ENCODE measurements at places on chromosomes 7 and 10.

DNA sequence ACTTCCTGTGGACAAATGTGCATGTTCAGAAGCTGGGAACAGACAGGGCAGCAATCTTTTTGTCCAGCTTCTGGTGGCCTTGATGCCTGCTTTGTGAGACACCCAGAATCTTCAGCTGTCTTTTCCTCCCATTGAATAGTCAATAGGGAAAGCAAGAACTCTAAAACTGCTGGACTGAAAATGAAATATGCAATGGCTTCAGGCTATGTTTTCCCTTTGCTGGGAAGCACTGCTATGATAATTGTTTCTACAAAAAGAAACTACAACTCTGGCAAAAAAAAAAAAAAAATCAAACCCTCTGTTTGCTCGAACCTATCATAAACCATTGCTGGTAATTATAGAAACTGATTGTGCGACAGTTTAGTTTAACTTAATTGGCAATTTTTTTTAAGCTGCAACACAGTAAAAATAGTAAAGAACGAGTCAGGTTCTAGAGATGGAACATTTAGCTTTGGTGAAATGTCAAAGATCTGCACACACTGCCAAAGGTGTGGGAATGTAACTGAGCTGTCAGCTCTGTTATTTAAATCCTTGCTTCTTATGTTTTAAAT lies 79.1 kb upstream of the NEUROD6 start:
- DNase-seq, result no peak

GRCh38 chr10:88472540-88472939 lies 110.6 kb downstream of the RNLS start:
- DNase-seq, result no peak

GRCh38 chr7:105101864-105102263 lies 87.9 kb downstream of the KMT2E start:
- no peak for DNase-seq

DNA sequence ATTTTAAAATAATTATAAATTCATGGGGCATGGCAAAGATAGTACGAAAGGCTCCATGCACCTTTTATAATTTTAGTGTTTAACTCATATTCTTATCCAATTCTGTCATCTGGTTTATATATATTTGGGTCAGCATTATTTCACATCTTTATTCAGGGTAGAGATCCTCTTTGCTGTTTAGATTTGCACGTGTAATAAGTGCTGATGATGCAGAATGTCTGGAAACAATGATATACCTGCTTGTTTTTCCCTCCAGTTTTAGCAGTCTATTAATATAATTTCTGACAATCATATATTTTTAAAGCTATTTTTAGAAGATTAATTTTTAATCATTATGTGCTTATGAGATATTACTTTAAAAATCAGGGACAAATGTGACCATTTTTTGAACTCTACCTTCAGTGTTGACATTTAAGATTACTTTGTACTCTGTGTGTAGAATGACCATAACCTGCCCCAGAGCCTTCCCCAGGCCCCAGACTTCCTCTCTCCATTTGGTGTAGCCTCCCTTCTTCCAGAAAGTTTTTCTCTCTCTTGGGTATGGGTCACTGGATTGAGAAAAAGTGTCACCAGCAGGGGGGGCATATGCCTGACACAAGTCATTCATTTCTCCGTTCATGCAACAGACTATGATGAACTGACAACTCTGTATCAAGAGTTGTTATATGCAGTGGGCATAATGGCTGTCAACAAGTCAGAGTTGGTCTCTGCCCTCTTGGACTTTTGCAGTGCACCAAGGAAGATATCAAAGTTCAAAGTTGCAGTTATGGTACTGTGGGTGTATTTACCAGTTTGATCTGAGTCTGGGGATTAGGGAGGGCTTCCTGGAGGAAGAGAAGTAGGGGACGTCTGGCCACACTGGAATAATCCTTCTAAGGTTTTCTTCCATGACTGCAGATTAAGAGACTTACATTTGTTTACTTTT lies 192.6 kb upstream of the CCDC6 start:
- DNase-seq, result peak; percentile 13

DNA sequence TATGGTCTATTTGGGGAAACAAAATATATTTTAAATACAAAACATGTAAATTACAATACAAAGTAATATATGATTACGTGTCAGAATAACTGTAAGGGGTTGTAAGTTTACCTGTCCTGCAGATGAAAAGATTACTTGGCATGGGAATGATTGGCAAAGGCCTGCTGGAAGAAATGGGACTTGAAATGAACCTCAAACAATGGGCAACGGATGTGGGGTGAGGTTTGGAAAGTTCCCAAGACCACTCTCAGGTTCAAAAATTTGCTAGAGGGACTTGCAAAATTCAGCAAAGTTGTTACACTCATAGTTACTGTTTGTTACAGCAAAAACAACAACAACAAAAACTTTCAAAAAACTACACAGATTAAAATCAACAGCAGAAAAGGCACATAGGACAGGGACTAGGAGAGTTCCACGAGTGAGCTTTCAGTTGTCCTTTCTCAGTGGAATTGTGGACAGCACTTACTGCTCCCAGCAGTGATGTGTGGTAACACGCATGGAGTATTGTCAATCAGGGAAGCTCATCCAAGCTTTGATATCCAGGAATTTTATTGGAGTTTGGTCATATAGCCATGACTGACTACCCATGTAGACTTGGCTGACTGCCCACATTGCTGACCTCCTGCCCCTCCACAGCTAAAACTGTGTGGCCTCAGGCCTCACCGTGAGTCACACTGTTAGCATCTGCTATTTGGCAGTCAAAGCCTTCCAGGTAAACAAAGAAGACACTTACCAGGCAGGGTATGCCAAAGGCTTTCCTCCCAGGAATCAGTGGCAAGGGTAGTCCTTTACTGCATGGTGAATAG lies 43.8 kb downstream of the EXOC6 start:
- peak; percentile 84 for DNase-seq

DNA sequence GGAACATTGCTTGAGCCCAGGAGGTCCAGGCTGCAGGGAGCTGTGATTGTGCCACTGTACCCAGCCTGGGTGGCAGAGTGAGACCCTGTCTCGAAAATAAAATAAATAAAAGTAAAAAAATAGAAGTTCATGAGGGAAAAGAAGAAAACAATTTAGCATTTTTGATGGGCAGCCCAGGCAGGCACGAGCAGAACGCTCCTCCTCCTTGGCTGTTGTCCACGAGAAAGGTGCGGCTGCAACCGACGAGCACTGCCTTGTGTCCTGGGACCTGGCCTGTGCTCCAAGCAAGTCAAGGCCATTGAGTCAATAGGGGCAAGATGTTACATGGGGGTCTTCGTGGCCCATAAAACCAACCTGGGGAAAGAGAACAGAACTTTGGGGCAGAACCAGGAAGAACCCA lies 25.6 kb downstream of the EBF3 start:
- no peak for DNase-seq

DNA sequence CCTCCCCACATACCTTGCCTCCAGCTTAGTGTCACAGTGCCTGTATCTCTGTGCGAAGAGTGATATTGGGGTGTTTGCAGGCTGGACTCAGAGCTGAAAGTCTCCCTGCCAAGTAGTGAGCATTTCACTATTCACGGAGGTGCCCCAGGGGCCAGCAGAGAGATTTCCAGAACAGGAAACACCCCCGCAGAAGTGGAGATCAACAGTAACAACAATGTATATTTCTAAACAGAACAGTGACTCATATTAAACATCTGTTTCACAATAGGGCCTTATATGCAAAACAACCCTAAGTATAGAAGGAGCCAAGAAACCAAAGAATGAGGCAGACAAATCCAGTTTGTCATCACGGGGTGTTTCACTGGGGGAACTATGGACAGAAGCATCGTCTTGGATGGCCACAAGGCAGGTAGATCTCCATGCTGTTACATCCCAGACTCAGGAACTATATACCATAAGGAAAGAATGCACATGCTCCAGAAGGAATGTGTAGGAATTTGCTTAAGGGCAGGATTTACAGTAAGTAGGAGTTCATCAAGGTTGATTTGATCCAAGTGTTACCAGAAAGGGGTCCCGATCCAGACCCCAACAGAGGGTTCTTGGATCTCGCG lies 29.3 kb upstream of the CCL24 start:
- peak; percentile 85 for DNase-seq

GRCh38 chr7:6015917-6016652 lies 7.0 kb downstream of the AIMP2 start:
- DNase-seq, result peak; percentile 71

- no peak for DNase-seq
Observed at GRCh38 chr7:88309819-88310218, 3.1 kb upstream of the STEAP4 start.

DNA sequence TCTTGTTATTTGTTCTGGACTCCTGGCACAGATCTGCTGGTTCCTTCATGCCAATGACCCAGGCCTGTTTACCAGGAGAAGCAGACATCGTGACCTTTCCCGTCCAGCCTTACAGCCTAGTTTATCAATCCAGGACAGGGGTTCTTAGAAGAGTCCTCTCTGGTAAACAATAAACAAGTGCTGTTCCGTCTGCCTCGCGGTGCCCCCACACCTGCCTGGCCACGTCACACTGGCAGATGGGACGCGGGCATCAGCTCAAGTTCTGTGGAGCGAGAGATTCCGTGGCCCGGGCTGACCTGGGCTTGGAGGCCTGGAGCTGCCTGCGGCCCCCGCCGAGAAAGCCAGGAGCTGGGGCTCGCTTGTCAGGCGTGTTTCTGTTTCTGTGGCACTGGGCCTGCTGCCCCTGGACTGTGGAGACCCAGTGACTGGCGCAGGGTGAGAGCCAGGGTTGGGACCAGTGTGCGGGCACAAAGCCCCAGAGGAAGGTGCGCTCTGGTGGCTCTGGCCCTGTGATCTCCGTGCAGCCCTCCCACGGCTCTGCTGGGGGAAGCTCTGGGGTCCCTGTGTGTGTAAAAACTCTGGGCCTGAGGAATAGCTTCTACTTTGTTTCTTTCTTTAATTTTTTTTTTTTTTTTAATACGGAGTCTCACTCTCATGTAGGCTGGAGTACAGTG lies 28.4 kb upstream of the PFKFB3 start:
- DNase-seq, result no peak

DNA sequence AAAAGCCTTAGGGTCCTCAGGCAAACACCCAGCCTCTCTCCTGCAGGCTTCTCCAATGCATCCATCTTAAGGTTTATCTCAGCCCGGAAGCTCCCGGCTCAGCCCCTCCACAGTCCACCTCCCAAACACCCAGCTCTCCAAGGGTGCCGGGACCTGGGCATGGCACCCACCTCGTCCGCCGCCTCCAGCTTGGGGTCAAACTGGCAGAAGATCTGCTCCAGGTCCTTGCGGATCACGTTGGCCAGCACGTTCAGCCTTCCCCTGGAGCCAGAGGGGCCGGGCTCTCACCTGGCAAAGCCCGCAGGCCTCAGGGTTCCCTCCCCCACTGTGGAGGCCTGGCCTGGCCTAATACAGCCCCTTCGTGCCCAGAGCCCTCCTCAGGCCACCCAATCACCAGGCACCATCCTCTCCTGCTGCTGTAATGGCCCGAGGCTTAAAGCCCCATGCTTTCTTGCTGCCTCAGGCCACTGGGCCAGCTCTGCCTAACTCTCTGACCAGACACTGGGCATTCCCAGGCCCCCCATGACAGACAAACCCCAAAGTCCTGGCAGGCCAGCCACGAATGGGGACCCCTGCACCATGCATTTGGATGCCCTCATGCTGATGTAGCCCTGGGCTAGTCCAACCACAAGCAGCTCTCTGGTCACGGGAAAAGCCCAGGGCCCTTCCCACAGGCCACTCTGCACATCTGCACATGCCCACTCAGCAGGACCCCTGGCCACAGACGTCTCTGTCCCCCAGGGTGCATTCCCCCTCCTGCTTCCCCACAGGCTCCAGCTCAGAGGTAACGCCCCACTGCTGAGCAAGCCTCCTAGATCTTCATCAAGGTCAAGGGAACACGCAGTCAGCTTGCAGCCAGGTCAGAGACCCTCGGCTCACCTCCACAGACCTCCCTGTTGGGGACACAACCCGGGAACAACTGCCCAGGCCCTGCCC lies 12.3 kb downstream of the OGDHL start:
- DNase-seq, result no peak

DNA sequence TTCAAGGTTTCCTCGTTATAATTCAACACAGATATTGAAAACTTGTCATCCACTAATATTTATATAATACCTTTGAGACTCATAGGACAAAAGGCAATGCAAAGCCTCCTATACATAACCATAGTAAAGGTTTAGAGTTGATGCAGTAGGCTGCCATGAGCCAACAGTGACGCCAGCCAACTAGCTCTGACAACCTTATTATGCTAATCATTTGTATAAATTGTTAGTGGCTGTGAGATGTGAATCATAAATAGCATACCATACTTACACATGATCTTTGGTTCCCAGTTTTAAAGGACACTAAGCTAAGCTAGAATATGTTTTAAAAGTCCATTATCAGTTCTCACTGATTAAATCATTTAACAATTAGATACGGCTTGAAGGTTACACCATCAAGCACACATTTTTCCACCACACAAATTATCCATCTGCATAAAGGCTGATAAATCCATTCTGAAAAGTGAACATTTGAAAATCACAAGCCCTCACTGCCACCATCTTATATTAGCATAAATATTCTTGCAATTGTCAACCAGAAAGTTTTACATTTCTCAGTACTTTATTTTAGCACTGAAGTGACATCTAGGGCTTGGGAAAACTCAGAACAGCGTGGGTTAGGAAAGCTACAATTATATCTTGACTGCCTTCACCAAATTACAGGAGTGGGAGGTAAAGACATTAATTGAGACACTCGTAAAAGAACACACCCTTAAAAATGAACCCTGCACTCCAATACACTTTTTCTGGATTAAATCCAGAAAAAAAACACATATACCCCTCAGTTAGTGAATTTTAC lies 30.7 kb downstream of the COA1 start:
- DNase-seq, result no peak

- DNase-seq, result peak; percentile 50
Observed at GRCh38 chr7:145928937-145929336, 187.7 kb upstream of the CNTNAP2 start.

- peak; percentile 64 for DNase-seq
Observed at GRCh38 chr10:43671659-43672531, 23.2 kb upstream of the ZNF32 start.

DNA sequence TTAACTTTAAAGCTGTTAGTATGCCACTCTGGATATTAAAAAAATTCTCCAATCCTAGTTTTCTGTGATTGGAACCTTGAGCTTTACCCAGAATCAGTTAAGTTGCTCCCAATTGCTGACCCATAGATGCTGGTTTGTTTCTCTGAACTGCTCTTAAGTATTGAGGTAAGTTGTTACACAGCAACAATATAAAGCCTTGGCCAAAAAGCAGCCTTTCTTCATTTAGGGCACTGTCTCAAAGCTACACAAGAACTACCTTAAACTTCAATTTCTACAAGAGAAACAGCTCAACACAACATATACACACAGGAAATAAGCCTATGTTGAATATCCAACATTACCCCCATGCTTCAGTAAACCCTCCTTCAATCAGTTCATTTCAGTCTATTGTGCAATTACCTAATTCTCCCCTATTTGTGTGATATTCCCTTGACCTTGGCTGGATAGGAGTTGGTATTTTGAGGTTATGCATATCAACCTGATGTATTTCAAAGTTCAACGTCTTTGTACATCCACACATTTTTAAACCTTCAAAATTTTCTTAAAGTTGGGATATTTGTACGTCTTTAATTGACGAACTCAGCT lies 11.5 kb downstream of the HNRNPA2B1 start:
- no peak for DNase-seq
